K562 (cell line): ENCODE measurements at places on chromosomes 3 and 15.

GRCh38 chr15:95291898-95292472 lies 1038.5 kb upstream of the NR2F2 start:
- DNase-seq = peak; percentile 60

DNA sequence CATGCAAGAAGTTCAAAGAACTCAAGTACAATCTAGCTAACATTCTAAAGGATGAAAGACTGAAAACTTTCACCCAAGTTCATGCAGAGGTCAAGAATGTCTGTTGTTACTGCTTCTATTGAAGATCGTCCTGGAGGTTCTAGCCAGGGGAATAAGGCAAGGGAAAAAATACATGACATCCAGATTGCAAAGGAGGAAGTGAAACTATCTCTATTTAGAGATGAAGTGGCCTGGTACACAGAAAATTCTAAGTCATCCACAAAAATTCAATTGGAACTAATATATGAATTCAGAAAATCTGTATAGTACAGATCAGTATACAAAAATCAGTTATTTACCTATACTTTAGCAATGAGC lies 693.0 kb downstream of the NR2F2 start:
- no peak for DNase-seq

DNA sequence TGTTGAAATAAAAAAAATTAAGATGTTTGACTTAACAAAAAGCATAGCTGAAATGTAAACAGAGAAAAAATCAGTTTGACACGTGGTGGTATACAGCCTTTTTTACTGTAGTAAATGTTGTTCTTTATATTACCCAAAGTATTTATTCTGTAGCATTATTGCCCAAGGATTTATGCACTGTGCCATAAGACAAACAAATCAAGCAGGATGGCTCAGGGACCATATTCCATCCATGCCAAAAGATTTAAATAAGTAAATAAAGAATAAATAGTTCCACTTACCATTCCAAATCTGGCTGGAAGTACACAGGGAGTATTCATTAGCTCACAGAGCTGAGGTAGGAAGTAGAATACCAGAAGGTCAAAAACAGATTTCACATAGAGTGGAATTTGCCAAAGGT lies 666.7 kb upstream of the CADM2 start:
- no peak for DNase-seq

GRCh38 chr3:79414806-79415205 lies 353.0 kb downstream of the ROBO1 start:
- DNase-seq = no peak

DNA sequence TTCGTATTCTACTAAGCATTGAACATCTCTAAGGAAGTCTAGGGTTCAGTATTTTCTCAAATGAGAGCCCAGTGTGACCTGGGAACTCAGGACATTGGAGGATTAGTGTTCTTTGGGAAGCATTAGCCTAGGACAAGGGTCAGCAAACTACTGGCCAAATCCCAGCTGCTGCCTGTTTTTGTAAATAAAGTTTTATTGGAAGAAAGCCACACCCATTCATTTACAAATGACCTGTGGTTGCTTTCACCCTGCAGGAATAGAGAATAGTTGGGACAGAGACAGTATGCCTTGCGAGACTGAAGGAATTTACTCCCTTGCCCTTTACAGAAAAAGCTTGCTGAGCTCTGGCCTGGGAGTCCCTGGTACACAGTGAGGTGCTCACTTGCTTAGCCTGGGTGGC lies 20.6 kb downstream of the SLC6A11 start:
- no peak for DNase-seq

GRCh38 chr15:33780011-33780768 lies 188.1 kb upstream of the CHRM5 start:
- DNase-seq = no peak

DNA sequence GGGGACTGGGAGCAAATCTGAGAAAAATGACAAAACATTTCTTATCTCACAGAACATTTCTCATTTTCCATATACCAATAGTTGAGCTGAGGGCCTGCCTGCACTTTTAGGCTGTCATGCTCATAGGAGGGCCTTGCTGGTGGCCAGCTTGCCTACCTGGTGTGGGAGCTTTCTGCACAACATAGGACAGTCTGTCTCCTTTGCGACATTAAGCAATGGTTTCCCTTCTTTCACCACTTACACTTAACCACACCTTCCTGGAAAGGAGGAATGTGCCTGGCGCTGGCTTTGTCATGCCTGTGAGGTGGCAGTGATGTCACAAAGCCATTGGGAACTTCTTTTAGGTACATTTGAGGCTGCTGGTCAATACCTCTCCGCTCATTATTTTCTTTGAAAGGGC lies 5.7 kb downstream of the SNAPC5 start:
- DNase-seq = no peak

DNA sequence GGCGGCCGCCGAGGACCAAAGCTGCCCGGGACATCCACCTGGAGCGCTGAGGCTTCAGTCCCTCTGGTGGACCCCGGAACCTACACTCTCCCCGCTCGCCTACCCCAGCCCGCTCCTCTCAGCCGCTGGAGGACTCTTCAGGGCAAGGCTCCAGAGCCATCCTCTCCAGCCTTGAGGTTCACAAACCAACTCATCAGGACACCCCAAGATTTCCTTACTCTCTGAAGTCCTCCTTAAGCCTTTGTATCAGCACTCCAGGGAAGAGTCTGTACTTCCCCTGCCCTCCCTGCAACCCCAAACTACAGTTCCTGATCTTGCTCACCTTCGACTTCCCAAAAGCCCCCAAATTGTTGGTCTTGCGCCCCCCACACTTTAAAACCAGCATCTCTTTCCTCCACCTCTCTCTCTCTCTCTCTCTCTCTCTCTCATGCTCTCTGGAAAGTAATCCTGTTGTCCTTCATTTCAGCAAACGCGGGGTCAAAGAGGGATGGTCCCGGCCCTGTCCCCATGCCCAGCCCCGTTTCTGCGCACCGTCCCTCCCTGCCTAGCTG lies 438 bp downstream of the THBS1 start:
- DNase-seq = no peak

- no peak for DNase-seq
Measured at GRCh38 chr3:69370901-69371301, 15.0 kb downstream of the FRMD4B start.

GRCh38 chr15:54576298-54576935 lies 598.2 kb downstream of the UNC13C start:
- no peak for DNase-seq

- DNase-seq = no peak
Measured at GRCh38 chr15:91942720-91943394, 89.3 kb downstream of the SLCO3A1 start.

DNA sequence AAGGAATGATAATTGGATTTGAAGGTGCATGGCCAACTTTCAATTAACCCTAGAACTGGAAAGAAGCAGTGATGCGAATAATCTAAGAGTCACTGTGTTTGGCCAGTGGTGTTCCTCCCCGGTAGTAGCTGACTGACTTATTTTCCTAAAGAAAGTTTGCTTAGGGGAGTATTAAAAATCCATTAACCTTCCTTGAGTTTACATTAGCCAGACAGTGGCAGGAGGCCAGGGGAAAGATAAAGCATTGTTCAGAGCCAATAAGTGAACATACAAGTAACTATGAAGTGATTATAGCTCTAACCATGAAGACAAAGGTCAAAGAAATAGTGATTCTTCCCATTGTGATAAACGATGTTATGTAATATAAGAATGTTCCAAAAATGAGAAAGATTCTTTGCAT lies 8.9 kb upstream of the TMEM202 start:
- no peak for DNase-seq

DNA sequence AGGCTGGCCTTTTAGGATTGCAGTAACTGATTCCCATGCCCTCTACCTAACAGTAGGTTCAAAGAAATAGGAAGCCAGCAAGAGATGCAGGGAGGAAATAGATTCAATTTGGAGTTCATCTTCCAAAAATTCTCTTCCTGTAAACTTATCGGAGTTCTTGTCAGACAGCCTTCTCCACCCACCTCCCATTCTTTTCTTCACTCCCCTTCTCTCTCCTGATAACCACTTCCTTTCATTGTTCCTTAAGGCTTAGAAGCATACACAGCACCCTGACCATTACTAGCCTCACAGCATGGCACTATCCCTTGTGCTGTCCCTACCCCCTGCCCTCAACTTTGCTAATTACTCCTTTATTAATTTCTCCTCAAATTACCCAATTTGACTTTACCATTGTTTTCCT lies 130.4 kb upstream of the ADAMTS9 start:
- no peak for DNase-seq

DNA sequence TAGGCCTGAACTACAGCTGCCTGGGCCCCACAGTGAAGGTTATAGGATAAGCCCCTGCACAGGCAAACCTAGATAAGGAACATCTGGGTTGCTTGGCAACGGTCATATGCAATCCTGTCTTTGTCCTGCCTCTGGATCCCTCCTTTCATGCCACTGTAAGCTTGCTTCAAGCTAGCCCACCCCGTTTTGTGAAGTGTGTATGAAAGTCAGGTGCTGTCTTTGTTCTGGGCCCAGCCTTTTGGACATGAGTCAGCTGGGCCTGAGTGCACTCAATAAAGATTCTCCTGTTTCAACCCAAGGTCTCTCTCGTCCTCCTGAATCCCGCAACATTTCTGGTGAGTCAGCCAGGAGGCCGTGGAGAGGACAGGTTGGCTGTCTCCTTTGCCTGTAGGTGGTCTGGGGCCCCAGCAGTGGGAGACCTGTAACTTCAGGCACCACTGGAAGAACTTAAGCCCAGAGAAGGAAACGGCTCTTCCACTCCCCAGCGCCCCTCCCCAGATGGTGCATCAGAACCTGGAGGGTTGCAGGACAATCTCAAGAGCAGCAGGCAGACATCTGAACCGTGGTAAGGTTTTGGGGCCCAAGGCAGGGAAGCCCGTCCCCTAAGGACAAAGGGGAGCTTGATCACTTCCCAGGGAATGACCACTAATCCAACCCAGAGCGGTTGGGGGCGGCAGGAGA lies 8.3 kb upstream of the SLC9C1 start:
- DNase-seq = peak; percentile 6

- DNase-seq = no peak
Measured at GRCh38 chr3:175082631-175083030, 223.5 kb downstream of the NAALADL2 start.

DNA sequence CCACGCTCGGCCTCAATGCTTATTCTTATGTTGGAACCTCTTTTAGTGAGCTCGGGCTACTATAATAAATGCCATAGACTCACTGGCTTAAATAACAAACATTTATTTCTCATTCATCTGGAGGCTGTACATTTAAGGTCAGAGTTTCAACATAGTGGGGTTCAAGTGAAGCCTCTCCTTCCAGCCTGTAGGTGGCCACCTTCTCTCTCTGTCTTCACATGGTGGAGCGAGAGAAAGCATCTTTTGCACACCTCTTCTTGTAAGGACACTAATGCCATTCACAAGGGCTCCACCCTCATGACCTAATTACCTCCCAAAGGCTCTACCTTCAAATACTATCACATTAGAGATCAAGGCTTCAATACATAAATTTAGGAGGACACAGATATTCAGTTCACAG lies 520.3 kb upstream of the EPHA6 start:
- DNase-seq = no peak

- DNase-seq = no peak
Measured at GRCh38 chr15:40723919-40724318, 28.9 kb downstream of the RAD51 start.

DNA sequence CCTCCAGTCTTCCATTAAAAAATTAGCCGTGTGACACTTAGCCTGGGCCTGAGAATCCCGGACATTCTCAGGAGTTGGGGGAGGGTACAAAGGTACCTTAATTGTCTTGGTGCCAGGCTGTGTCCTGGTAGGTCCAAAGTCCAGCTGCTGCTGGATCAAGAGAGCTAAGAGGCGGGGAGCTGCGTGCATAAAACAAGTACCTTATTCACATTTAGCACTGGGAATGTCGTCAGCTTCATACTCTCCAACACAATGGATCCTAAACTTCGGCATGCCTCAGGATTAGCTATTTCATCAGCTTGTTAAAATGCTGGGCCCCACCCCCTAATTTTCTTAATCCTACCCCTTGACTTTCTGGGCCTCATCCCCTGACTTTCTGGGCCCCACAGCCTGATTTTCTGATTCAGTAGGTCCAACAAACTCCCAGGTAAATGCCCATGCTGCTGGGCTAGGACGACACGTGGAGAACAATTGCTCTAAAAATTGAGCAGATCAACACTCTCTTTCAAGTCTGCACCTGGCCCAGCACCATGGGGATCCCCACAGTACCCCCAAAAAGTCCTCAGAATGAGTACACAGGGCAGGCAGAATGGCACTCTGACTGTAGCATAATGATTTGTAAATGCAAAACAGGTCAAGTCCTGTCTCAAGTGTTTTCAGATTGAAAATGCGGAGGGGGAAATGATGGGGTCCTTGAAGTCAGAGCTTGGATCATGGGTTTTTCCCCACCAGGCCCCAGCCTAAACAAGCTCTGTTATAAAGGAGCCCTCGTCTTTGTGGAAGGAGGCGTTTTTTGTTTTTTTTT lies 5.6 kb upstream of the AEN start:
- no peak for DNase-seq

GRCh38 chr3:127849368-127849767 lies 27.1 kb upstream of the MGLL start:
- DNase-seq = no peak

GRCh38 chr3:126781889-126782491 lies 78.0 kb downstream of the CHCHD6 start:
- DNase-seq = no peak

- peak; percentile 78 for DNase-seq
Measured at GRCh38 chr3:43691120-43691995, 620 bp downstream of the ABHD5 start.

DNA sequence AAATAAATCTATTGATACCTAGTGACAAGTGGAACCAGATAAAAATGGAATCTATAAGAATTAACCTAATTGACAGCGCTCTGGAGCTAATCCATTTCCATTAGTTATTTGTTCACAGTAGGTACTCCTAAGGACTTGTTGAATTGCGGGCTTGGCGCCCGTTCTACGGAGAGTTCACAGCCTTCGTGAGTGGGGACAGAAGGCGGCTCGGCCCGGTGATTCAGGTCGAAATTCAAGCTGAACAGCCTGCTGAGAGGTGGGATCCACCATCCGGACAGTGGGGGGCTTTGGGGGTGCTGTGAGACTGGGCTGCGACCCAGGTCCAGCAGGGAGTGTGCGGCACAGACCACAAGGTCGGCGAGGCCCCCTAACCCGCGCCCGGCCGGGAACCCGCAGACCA lies 779 bp upstream of the CTNNB1 start:
- DNase-seq = peak; percentile 33

GRCh38 chr15:49361370-49361769 lies 61.7 kb upstream of the FGF7 start:
- DNase-seq = no peak

GRCh38 chr3:126126286-126126685 lies 42.4 kb upstream of the SLC41A3 start:
- DNase-seq = no peak

- DNase-seq = no peak
Measured at GRCh38 chr3:8759038-8759707, 10.2 kb downstream of the OXTR start.

GRCh38 chr3:177089901-177090300 lies 107.4 kb downstream of the TBL1XR1 start:
- DNase-seq = no peak

GRCh38 chr3:65848024-65848423 lies 190.7 kb downstream of the MAGI1 start:
- DNase-seq = no peak
